ENCODE measurements at places on chromosomes 1 and 21. TPM values are rescaled to one million over a fixed set of nuclear protein-coding genes. Genes with fewer than 3 reads are reported as not detected.

The GJC2 gene
- polyA plus RNA-seq: not detected

The AGRN gene
- polyA plus RNA-seq: not detected

The KRTAP13-2 gene
- not detected for polyA plus RNA-seq

The HOOK1 gene
- polyA plus RNA-seq: 9.9 TPM

The LCE1F gene
- not detected for polyA plus RNA-seq

The LIPI gene
- not detected for polyA plus RNA-seq

The SPATA46 gene
- polyA plus RNA-seq: not detected

The SIPA1L2 gene
- 1.1 TPM for polyA plus RNA-seq

- peaks cover 3% of the 10 kb centered on the region for H3K36me3 ChIP-seq
- no peaks in the 10 kb centered on the region for H3K27me3 ChIP-seq
- no peak overlapping the region for H3K27ac ChIP-seq
- H3K4me3 ChIP-seq: no peak overlapping the region
Measured at GRCh38 chr1:41158147-41158875, 83.8 kb downstream of the SCMH1 start.

- H3K27me3 ChIP-seq: no peaks in the 10 kb centered on the region
- no peak for DNase-seq
- H3K4me3 ChIP-seq: no peak overlapping the region
- H3K4me1 ChIP-seq: no peaks in the 10 kb centered on the region
Measured at GRCh38 chr1:23651069-23651808, 40.4 kb upstream of the RPL11 start.

GRCh38 chr1:8356256-8357209 lies 38.6 kb downstream of the SLC45A1 start:
- DNase-seq: no peak
- no peaks in the 10 kb centered on the region for H3K27me3 ChIP-seq
- no peak overlapping the region for H3K27ac ChIP-seq
- H3K4me3 ChIP-seq: no peak overlapping the region
- H3K36me3 ChIP-seq: peaks cover 68% of the 10 kb centered on the region
- H3K4me1 ChIP-seq: no peaks in the 10 kb centered on the region

DNA sequence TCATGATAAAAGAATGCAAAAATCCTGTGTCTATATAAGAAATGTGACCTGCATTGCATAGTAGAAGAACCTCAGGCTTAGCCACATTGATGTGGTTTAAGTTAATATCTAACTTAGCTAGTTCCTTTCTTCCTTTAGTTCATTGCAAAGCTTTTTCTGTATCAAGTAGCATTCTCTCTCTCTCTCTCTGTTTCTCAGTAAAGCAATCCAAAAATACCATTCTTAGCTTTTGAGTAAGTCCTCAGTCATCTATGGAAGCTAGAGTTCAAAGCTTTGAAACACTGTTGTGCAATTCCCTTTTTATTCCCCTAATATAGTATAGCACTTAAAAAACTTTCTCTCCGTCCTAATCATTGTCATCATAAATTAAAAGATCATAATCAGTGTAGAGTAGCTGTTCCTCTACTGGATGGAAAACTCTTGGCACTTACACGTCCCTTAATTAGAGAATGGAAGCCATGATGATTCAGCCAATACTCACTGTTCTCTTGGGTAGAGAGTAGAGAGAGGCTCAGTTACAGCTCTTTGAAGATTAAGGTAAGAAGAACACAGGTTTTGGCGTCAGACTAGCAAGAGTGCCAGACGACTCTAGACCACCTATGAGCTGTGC lies 350.3 kb upstream of the LYPLAL1 start:
- H3K27ac ChIP-seq: no peak overlapping the region
- H3K27me3 ChIP-seq: no peaks in the 10 kb centered on the region
- H3K36me3 ChIP-seq: no peaks in the 10 kb centered on the region
- no peaks in the 10 kb centered on the region for H3K4me1 ChIP-seq

DNA sequence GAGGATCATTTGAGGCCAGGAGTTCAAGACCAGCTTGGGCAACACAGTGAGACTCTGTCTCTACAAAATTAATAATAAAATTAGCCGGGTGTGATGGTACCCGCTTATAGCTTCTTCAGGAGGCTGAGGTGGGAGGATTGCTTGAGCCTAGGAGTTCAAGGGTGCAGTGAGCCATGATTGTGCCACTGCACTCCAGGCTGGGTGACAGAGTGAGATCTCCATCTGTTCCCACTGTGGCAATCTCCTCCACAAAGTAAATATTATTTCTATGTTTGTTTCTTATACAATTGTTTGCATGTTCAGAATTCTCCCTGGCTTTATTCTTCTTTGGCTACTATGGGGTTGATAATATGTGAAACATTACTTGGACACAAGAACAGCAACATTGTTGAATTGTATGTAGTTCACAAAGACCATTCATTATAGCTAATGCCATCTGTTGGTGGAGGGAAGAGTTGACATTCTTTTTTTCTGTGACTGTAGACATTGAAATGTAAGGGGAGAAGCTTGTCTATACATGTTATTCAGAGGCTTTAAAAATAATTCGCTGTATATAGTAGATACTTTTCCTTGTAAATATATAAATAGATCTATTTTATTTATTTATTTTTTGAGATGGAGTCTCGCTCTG lies 47.8 kb upstream of the SRSF10 start:
- peak; percentile 21 for DNase-seq
- H3K27me3 ChIP-seq: no peaks in the 10 kb centered on the region
- no peaks in the 10 kb centered on the region for H3K36me3 ChIP-seq

DNA sequence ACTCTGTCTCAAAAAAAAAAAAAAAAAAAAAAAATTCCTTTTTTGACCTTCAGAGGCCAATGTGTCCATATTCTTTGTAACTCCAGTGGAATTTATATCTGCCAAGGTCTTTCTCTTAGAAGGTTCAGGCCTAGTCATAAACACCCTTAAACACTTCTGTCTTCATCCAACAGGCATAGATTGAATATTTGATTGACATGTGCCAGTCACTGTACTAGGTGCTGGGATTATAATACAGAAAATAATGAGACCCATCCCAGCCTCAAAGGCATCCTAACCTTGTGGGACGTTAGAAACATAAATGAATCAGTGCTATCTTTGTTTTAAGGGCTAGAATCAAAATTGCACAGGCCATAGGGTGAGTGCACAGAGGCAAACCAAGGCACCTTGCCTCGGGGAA lies 62.9 kb upstream of the SERBP1 start:
- no peaks in the 10 kb centered on the region for H3K27me3 ChIP-seq
- no peak for DNase-seq
- no peaks in the 10 kb centered on the region for H3K4me1 ChIP-seq
- no peak overlapping the region for H3K27ac ChIP-seq
- no peak overlapping the region for H3K4me3 ChIP-seq
- H3K36me3 ChIP-seq: no peaks in the 10 kb centered on the region

- peak within 1 kb of the TSS; percentile 10 for H3K4me3 ChIP-seq
- no peak for DNase-seq
- H3K4me1 ChIP-seq: peaks cover 18% of the 10 kb centered on the region
- no peaks in the 10 kb centered on the region for H3K27me3 ChIP-seq
- peaks cover 34% of the 10 kb centered on the region for H3K36me3 ChIP-seq
Measured at GRCh38 chr1:32362474-32363313, at the start of the genes FAM229A and TSSK3. Gene FAM229A (minus strand): TSS chr1:32362485. CDS start chr1:32362091, 394 bp downstream. Gene TSSK3 (plus strand): TSS chr1:32362539. CDS start chr1:32362702, 163 bp downstream.
